ENCODE measurements at places on chromosomes 1 and 21.

DNA sequence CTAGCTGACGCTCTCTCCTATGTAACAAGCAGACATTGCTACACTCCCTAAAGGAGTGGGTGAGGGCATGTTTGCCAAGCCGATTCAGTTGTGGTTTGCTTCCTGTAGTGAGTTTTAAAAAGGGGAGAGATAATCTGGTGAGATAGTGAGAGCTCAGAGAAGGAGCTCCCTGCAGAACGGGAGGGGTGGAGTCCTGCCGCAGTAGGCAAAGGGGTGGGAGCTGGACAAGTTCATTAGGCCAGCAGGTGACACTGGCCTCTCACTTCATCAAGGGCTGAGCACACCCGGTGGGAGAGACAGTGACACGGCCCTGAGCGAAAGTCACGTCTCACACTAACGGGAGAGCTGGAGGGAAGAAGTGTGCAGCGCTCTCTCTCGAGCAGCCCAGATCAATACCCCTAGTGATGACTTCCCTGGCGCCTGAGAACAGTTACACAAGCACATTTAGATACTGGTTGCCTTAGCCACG, 144.0 kb upstream of the CD34 start:
- no peak for DNase-seq

- DNase-seq, result no peak
These were observed 986.6 kb upstream of the ADAMTS5 start for GRCh38 chr21:27953340-27954045.

DNA sequence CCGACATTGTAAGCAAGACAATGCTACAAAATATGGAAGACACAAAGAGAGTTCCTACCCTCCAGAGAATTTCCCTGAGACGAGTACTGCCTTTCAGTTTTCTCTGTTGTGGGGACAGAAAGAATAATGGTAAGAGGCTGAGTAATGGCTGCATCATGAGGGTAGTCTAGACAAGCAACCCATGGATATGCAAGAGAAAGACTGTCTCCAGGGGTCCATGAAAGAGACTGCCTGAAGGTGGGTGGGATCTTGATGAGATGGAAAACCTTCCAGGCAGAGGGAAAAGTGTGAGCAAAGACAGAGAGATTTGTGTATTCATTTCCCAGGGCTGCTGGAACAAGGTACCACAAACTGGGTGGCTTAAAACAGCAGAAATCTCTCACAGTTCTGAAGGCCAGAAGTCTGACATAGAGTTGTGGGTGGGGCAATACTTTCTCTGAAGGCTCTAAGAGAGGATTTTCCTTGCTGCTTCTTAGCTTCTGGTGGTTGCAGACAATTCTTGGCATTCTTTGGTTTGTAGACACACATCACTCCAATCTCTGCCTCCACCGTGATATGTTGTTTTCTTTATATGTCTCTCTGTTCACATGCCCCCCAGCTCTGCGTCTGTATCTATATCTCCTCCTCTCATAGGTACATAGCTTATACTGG, 41.4 kb downstream of the ANP32E start:
- DNase-seq, result no peak

GRCh38 chr1:181643631-181644030, 160.3 kb downstream of the CACNA1E start:
- no peak for DNase-seq

DNA sequence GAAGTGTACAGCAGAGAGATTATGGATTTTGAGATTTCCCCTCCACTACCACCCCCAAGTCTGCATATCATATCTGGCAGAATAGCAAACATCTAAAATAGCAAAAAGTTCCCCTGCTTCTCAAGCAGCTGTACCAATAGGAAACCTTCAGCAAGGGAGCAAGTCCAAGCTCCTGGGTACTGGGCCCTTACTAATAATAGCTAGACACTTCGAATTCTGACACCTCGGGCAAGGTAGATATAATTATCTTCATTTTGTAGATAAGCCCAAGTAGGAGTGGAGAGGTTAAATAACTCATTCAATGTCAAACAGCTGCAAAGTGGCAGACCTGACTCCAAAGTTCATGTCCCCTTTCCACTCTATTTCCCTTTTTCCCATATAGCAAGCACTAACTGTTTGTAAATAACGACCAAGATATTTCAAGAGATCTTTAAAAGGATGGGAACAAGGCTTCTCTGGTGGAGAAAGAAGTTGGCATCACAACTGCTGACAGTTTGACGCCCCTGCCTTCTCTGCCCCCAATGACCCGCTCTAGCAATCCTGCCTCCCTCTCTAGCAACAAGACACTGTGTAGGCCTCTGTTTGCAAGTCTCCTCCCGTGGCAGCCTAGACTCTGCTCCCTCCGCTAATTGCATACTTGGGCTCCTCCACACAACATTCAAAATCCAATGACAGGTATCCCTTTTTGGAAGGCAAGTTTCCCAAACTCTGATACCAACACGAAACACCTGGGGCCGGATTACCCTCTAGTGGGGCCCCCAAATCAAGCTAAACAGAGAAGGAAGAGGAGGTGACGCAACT, 18.7 kb upstream of the ADAR start:
- no peak for DNase-seq

GRCh38 chr1:112818990-112819689, 104.0 kb upstream of the PPM1J start:
- no peak for DNase-seq

- no peak for DNase-seq
These were observed 48.4 kb upstream of the ATP5PO start for GRCh38 chr21:33963848-33964555.

DNA sequence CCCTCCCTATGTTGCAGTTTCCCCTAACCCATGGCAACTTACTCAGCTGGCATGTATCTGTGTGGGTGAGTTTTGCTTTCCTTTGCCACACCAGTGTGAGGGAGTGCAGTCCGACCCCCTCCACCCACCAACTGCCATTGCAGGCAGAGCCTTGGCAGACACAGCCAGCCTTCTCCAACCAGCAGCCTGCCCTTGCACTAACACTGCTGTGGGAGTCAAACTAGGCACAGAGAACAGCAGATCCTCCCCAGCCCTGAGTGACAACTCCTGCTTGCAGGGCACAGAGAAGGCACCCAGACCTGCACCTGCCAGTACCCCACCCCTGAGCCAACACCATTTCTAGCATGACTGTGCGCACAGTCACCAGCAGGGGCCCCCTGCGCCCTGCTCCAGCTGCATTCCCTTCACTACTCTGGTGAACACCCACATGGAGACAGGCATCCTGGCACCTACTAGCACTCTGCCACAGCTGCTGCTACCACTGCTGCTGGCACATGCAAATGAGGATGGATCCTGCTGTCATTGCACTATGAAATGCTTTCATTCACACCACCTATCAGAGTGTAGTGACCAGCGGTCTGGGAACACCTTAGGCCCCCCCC, 98.4 kb downstream of the MAGI3 start:
- DNase-seq, result no peak

DNA sequence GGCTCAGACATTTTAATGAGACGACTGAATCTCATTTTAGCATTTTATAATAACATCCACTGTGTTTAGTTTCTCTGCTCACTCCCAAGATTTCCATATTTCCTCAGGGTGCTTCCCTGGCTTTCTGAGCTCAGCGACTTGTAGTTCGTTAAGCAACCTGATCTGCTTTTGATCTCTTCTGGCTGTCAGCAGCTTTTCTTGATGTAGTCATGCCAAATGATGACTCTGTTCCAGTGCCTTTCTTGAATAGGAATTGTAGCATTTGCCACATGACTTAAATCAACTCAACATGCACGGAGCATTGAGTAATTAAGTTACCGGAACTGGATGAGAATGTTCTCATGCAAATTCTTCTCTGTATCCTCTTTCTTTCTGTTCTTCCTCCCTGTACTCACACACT, 246.1 kb downstream of the FMN2 start:
- no peak for DNase-seq

DNA sequence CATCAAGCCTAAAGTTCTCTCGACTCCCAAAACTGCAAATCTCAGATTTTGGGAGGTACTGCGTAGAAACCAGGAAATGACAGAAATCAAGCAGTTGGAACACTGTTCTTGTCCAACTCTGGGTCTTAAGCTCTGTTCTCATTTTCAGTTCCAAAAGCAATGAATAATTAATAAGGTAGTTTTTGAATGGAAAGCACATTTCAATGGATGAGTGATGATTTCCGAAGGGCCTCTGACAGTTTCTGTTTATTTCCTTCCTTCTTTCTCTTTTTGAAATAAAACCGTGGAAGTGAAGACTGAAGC, 20.9 kb upstream of the TARBP1 start:
- DNase-seq, result no peak

DNA sequence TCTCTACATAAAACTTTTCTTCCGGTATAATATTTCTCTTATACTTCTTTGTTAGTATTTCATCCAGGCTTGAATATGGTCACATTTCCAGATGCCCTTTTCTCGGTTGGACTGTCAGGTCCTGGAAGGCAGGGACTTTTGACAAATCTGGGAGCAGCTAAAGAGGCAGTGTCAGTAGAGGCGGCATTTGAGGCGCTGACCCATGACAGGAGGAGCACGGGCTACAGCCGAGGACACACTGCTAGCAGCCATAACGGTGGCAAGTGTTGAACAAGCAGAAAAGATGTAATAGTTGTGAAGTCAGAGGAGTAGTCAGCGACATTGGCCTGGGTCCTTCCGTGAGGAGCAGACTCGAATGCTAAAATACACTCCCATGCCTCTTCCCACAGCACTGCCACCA, 14.5 kb upstream of the NRIP1 start:
- no peak for DNase-seq

DNA sequence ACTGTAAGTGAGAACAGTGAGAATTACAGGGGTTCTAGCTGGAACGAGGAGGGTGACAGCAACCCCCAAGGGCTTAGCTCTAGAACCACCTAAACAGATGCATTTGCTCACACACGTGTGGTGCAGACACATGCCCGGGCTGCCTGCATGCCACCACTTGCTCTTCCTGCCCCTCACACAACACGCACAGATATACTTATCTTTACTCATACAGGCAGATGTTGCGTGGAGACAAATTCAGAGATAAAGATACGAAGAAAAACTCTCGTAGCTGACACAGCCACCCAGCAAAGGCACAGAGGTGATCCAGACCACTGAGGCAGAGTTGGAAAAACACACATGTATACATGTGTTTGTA, 13.5 kb downstream of the VANGL1 start:
- peak; percentile 23 for DNase-seq

- peak; percentile 36 for DNase-seq
These were observed 624 bp downstream of the KIFAP3 start for GRCh38 chr1:170073893-170074249.

GRCh38 chr1:6955357-6956094, 170.3 kb downstream of the CAMTA1 start:
- DNase-seq, result no peak

DNA sequence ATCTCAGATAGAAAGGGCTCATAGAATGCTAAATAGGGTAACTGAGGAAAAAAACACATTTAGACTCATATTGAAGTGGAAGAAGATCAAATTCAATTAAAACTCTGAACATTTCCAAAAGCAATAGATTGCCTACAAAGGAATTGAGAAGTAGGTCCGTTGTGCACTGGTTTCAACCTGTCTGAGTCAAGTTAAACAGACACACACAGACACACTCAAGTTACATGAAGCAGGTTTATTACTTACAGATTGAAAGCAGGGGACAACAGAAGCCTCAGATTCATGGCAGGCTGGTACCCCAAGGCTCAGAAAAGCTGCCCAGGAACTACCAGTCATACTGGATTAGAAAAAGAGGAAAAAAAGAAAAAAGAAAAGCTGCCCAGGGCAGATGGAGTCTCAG, 20.7 kb upstream of the S100A2 start:
- no peak for DNase-seq

DNA sequence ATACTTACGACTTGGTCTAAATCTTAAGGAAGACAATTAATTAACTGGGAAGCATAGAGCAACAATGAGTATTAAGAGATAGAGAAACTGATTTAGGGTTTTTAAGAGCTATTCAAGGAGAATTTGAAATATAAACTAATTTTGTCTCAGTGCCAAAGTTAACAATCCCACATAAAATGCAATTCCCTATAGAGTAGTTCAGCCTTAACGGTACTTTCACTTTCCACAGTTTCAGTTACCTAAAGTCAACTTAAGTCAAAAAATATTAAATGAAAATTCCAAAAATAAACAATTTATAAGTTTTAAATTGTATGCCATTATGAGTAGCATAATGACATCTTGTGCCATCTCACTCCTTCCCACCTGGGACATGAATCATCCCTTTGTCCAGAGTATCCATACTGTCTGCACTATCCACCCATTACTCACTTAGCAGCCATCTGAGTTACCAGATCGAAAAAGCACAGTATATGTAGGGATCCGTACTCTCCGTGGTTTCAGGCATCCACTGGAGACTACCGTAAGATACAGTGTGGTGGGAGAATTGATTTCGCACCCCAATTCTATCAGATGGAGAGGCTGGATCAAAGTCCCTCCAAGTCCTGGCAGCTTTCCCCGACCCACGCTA, 4.8 kb upstream of the SARS1 start:
- DNase-seq, result no peak

DNA sequence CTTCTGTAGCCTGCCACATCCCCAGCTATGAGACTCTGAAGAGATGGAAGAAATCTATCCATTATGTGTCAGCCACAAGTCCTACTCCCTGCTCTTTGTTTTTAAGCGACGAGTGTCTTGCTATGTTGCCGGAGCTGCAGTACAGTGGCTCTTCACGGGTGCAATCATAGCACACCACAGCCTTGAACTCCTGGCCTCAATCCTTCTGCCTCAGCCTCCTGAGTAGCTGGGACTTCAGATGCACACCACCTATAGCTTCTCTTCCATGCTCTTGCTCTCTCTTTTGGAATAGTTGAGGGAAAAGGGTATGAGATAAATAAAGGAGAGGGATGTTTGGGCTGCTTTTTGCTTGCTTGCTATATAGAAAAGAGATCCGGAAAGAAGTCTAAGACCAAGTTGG, 1.6 kb downstream of the TUFT1 start:
- no peak for DNase-seq

GRCh38 chr1:6418668-6419396, 887 bp downstream of the HES2 start:
- no peak for DNase-seq

- no peak for DNase-seq
These were observed 43.3 kb upstream of the TSNAX start for GRCh38 chr1:231485029-231485784.

DNA sequence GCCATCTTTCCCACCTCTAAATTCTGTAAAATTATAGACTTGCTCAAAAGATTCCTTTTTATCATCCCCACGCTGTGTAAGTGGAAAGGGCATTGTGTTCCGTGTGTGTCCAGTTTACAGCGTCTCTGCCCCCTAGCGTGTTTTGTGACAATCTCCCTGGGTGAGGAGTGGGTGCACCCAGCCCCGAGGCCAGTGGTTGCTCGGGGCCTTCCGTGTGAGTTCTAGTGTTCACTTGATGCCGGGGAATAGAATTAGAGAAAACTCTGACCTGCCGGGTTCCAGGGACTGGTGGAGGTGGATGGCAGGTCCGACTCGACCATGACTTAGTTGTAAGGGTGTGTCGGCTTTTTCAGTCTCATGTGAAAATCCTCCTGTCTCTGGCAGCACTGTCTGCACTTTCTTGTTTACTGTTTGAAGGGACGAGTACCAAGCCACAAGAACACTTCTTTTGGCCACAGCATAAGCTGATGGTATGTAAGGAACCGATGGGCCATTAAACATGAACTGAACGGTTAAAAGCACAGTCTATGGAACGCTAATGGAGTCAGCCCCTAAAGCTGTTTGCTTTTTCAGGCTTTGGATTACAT, 61.9 kb downstream of the POFUT2 start:
- no peak for DNase-seq

GRCh38 chr1:54977533-54978297, 2.7 kb upstream of the TMEM61 start:
- DNase-seq, result no peak

All from NCI-H2171 (cell line).